ENCODE measurements at places on chromosomes 4 and X.

DNA sequence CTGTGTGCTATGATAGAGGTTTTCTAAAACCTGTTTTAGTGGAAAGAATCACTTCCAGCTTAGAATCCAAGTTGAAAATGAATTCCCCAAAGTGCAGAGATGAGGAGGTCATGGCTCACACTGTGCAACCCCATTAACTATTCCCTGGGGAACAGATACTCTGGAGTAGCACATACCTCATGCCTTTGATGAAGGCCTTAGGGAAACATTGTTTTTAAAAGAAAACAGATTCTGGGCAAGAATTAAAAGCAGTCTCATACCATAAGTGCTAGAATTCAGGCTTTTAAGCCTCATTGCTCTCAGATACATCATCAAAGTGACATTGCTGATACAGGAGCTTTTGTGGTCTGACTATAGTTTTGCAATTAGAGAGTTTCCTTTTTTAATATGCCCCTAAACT lies 115.1 kb downstream of the NDST4 start:
- no peak for DNase-seq

DNA sequence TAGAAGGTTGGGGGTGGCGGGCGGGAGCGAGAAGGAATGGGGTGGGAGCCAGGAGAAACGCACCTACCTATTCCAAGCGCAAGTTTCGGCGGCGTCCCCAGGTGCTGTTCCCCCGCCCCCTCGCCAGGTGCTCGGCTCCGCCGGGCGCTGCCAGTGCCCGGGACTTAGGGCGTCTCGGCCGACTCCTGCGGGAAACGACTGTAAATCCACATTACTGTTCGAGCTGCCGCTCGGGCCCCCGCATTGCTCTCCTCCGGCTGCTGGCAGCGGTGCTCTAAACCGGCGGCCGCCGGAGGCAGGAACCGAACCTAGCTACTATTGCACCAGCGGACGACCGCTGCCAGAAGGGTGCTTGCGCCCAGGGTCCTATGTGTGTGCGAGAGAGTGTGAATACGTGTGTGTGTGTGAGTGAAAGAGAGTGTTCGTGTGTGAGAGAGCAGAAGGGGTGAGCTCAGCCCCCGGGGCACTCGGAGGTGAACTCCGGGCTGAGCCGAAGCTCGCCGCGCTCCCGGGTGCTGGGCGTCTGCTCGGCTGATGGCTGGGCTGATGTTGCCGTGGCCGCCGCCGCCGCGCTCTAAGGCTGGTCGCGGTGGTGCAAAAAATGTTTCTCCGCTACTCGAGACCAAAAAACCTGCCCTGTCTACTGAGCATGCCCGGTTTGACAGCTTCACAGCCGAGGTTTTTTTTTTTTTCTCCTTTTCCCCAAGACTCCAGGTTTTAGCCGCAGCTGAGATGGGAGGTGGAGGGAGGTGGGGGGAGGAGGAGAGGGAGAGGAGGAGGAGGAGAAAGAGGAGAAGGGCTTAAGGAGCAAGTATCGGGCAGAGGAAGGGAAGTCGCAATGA lies 115.7 kb upstream of the TEX13C start:
- DNase-seq, result no peak

GRCh38 chr4:181503687-181504390 lies 739.4 kb upstream of the TENM3 start:
- DNase-seq, result no peak

- DNase-seq, result no peak
These were observed 70.6 kb downstream of the CLNK start for GRCh38 chr4:10613926-10614478.

DNA sequence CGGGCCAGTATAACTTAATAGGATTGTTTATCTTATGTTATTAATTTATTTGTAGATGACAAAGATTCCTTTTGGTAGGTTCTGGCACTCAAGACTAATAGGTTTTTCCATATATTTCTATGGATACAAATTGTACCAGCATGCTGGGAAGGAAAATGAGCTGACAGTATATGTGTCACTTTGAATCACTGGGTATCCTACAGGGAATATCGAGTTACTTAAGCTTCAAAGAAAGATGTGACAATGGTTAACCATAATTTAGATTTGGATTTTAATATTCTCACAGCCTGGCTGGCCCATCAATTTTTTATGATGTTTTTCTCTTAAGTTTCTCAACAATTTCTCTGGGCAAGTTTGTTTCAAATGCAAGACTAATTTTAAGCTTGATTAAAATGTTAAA lies 498.8 kb upstream of the FTHL17 start:
- no peak for DNase-seq

- no peak for DNase-seq
These were observed 62.6 kb downstream of the FRAS1 start for GRCh38 chr4:78119698-78120097.

DNA sequence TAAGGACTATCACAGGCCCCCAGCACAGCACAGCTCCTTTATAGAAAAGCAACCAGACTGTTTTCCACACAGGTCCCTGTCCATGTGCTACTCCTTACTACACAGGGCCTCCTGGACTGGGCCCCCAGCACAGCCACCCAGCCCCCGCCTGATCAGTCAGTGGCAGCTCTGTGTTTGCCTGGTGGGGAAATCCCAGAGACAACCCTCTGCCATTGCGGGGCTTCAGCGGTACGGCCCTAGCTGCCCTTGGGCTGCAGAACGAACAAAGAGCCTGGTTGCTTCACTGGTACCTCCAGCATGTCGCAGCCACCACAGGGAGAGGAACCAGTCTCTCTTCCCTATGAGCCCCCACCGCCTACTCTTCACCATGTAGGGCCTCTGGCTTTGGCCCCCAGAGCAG lies 30.7 kb downstream of the CBR4 start:
- no peak for DNase-seq

- no peak for DNase-seq
These were observed 31.6 kb upstream of the MAML3 start for GRCh38 chr4:140185412-140186081.

GRCh38 chrX:72100051-72100755 lies 31.5 kb downstream of the RTL5 start:
- no peak for DNase-seq

DNA sequence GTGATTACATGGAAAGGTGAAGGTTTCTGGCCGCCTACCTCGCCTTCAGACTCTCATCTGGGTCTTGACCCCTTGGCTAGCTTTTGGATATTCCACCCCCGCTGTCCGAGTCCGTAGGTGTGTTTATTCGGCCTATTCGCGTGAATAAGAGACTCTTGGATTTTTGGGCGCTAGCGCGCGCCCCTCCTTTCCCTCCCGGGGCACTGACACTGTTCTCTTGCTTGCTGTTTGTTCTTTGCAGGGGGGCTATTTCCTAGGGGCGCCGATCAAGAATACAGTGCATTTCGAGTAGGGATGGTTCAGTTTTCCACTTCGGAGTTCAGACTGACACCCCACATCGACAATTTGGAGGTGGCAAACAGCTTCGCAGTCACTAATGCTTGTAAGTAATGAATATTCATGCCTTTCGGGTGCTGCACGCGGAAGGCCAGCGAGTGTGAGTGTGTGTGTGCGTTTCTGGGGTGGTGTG lies 932 bp downstream of the GRIA2 start:
- no peak for DNase-seq

- DNase-seq, result no peak
These were observed 88.3 kb downstream of the SLC34A2 start for GRCh38 chr4:25743971-25744370.

- DNase-seq, result no peak
These were observed 114.3 kb downstream of the SH3BGRL start for GRCh38 chrX:81316163-81316562.

DNA sequence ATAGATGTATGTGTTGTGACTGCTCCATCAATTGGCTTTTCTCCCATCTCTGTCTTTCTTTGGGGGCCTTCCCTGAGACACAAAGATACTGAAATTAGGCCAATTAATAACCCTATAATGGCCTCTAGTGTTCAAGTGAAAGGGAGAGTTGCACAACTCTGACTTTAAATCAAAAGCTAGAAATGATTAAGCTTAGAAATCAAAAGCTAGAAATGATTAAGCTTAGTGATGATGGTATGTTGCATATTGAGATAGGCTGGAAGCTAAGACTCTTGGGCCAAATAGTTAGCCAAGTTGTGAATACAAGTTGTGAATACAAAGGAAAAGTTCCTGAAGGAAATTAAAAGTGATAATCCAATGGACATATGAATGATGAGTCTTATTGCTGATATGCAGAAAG lies 452.9 kb upstream of the AGA start:
- no peak for DNase-seq

GRCh38 chr4:31341601-31342359 lies 621.6 kb downstream of the PCDH7 start:
- DNase-seq, result no peak

GRCh38 chr4:173130687-173131086 lies 37.9 kb upstream of the GALNT7 start:
- DNase-seq, result no peak

DNA sequence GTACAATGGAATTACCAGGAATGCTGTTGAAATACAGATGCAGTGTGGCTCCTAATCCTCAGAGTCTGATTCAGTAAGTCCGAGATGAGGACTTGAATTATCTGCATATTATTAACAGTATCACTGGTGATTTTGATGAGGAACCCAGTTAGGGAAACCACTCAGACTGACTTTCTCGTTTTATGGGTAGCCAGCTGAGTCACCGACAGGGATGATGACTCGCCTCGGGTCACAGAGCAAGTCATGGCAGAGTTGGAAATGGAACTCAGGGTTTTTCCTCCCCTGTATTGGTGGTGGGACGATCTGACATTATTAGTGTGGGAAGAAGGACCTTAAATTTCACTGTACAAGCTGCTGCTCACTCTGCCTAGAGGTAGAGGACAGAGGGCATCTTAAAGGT lies 51.3 kb downstream of the RTL9 start:
- peak; percentile 2 for DNase-seq

- no peak for DNase-seq
These were observed 531.4 kb downstream of the INPP4B start for GRCh38 chr4:142314686-142315085.

DNA sequence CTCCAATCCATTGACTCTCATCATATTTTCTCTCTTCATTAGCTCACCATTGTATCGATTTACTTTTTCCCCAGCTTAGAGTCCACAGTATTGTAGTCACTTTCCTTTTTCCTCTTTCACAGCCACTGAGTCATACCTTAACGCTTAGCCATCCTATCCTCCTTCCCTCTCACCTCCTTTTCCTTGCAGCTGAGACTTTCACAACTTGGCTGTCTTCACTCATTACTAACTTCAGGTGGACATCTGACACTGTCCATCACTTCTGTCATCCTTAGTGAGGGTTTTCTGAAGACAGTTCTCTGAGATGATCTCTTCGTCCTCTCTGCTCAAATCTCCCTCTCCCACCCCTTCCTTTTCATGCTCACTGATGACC lies 70.5 kb upstream of the ESX1 start:
- no peak for DNase-seq

GRCh38 chr4:138007572-138007971 lies 234.6 kb downstream of the SLC7A11 start:
- DNase-seq, result no peak

DNA sequence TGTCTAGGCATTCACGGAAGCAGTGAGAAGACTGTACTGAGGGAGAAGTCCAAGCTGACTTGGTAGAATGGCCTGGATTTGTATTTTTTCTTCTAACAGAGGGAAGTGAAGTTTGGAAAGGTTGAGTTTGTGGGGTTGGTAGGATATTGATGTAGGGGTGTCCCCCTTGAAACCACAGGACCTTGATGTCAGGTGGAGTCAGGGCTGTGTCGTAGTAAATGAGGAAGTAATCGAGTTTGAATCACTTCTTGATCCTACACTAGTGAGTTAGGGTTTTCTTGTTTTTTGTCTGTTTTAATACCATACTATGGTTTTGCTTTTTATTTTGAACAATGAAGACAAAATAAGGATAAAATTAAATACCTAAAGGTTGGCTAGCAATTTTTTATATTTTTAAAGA lies 30.1 kb upstream of the ANAPC4 start:
- no peak for DNase-seq

DNA sequence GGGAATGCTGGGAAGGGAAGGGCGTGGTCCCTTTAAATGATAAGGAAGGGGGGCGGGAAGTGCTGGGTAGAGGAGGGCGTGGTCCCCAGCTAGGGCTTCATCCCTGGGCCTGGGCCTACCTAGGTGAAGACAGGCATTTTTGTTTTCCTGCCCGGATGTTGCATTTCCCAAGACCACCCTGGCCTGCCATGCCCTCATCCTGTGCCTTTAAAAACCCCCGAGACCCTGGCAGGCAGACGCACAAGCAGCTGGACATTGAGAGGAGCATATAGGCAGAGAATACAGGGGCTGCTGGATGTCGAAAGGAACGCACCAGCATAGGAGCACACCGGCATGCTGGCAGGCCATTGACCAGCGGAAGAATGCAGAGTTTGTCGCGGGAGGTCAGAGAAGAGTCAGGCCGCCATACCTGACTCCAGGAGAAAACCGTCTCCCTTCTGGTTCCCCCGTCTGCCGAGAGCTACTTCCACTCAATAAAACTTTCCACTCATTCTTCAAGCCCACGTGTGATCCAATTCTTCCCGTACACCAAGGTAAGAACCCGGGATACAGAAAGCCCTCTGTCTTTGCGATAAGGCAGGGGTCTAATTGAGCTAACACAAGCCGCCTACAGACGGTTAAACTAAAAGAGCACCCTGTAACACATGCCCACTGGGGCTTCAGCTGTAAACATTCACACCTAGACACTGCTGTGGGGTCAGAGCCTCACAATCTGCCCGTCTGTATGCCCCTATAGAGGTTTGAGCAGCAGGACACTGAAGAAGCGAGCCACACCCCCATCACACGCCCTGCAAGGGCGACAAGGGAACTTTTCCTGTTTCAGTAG lies 2.9 kb upstream of the AGA start:
- no peak for DNase-seq

GRCh38 chr4:174933083-174933482 lies 14.9 kb downstream of the ADAM29 start:
- DNase-seq, result no peak

- DNase-seq, result no peak
These were observed 60.2 kb downstream of the FAM193A start for GRCh38 chr4:2596611-2597010.

- no peak for DNase-seq
These were observed 4.3 kb downstream of the FGFRL1 start for GRCh38 chr4:1015746-1016145.

DNA sequence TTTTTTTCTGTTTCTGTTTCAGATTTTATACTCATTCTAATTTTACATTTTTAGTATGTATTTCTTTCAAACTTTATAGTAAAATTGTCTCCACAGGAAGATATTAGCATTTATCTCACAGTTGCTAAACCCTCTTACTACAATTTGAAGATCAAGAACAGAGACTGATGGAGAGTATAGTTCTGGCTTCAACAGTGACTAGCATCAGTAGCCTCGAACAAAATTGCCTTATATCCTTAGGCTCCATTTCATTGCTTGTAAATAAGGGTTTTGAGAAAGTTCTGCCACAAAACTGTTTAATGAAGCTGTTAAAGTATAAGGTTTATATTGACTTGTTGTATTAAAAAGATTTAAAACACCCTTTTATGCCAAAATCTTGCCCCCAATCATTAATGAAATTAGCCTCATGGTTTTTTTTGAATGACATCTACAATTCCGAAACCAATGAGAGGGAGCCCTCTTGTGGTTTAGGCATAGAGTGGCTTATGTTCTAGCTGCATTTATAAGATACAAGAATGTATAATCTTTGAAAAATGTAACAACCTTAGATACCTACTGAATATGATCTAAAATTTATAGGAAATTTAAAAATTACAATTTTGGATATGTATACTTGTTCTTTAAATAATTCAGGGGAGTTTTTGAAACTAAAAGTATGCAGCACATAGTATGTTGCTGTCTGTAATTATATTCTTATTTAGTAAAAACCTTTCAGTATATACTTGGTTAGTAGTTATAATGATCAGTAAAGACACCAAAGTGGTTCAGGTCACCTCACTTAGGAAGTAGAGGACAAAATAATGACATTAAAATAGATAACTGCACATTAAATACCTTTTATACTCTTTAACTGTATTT lies 109.8 kb upstream of the HPGD start:
- DNase-seq, result no peak

Measured in stimulated activated CD4-positive, alpha-beta T cell treated with anti-CD3 and anti-CD28 coated beads, TNF-alpha, amount 100 ng/mL, for 48 hours (primary cell).